Omental fat pad (tissue), 4 donors: ENCODE measurements at places on chromosomes 4 and X.
A peak's percentile ranks its signal among the peaks of the same experiment; 100 is the strongest.

DNA sequence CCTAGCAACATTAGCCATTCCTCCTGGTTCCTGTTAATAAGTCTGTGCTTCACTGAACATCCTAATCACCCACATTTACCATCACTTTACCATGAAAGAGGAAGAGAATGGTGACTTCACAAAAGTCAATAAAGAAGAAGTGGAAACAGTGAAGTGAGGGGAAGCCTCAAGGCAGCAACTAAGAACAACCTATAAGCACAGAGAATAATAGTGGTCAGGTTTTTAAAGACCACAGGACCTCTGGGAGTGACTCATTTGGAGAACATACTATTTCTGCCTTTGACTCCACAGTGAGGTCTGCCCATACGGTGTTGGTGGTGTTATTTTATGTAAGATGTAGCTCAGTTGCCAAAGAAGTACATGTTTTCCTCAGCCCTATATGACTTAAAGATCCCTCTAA lies 86.0 kb upstream of the TET2 start:
- DNase-seq = no peak

- no peak for DNase-seq
Measured at GRCh38 chrX:110003167-110004156, 548 bp downstream of the TMEM164 start.

GRCh38 chr4:18180892-18181291 lies 159.3 kb upstream of the LCORL start:
- no peak for DNase-seq

DNA sequence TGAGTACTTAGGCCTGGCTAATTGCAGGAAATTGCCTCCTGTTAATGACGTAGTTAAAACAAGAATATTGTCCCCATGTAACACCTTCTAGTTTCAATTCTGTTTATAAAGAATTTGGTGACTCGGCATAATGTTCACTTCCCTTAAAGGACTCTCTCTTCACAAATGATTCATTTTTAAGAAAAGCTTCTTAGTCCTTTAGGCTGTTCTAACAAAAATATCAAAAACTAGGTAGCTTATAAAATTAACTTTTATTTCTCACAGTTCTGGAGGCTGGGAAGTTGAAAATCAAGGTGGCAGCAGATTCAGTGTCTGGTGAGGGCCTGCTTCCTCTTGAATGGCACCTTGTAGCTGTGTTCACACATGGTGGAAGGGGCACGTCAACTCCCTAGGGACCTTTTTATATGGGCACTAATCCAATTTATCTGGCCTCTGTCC lies 23.8 kb downstream of the COL25A1 start:
- no peak for DNase-seq

DNA sequence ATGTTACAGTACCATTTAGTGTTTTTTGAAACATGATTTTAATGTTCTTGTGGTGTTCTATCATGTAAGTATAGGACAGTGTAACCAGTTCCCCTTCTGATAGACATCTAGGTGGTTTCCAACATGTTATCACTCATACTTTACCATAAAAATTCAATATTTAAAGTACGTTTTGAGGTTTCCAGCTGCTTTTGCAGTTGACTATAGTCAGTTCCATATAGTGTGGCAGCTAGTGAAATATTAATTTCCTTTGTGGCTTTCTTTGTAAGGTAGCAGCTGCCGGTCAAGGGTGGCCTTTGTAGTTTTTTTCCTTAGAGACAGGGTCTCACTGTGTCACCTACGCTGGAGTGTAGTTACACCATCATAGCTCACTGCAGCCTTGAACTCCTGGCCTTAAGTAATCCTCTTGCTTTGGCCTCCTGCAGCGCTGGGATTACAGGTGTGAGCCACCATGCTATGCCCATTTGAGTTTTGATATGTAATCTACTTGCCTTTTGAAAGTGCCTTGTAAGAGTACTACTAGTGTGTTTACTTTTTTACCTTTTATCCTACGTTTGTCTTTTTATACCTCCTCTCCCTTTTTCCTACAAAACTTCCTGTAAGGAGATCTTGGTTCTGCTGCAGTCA lies 63.0 kb downstream of the ARHGAP10 start:
- no peak for DNase-seq

GRCh38 chr4:42904986-42905385 lies 12.5 kb downstream of the GRXCR1 start:
- DNase-seq = no peak

DNA sequence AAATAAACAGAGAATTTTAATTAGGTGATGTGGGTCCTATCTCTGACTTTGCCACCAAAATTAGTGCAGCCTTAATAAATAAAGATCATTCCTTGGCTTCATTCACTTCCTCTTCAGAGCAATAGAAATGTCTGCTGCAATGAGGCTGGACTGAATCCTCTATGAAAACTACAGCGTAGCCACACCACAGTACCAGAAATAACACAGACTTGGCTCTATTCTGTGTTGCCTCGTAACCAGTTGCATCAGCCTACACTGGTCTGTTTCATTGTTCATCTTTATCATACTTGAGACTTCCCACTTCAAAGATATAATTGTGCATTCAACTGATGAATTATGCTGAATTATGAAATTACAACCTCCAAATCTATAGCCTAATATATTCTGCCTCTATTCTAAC lies 15.8 kb downstream of the GLRA3 start:
- DNase-seq = no peak

- no peak for DNase-seq
Measured at GRCh38 chr4:61203436-61203790, 3.3 kb downstream of the ADGRL3 start.

GRCh38 chrX:23008431-23009099 lies 8.8 kb downstream of the DDX53 start:
- DNase-seq = no peak

DNA sequence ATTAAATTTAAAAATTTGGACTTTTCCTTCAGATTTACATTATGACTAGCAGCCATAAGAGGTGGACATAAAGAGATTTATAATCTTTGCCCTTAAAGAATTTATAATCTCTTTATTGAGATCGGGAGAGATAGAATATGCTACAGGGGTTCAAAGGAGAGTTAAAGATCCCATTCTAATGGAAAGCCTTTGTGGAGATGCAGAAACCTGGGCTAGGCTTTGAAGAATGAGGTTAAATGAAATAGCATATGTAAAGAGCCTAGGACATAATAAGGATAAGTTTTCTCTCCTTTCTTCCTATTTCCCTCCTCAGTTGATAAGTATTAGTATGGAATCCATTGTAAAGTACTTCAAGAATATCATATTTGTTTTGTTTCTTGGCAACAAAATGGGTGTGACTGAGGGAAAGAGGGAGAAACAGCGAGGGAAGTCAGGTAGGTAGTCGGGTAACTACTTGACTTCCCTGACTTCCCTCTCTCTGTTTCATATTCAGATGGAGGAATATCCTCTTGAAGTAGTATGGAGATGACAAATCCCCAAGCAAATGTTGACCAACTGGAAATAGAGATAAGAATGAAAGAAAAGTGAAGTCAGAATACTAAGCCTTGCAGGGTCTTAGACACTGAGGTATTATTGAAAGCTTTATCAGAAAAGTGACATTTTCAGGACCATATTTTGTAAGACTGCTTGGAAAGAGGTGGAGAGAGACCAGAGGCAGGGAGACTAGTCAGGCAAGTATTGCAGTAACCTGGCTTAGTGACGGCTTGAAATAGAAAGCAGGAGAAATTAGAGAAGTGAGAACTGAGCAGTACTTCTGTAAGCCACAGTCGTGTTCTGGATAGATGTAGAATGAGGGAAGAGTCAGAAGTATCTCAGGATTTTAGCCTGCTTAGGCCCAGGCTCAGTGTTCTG lies 82.9 kb downstream of the PDLIM5 start:
- DNase-seq = no peak

GRCh38 chrX:16394290-16394689 lies 227.0 kb downstream of the MAGEB17 start:
- DNase-seq = no peak

GRCh38 chr4:35604252-35604651 lies 640.1 kb downstream of the ARAP2 start:
- no peak for DNase-seq

- no peak for DNase-seq
Measured at GRCh38 chr4:129899849-129900248, 803.9 kb downstream of the C4orf33 start.

GRCh38 chrX:3638280-3638873 lies 75.1 kb downstream of the PRKX start:
- DNase-seq = peak; percentile 37

DNA sequence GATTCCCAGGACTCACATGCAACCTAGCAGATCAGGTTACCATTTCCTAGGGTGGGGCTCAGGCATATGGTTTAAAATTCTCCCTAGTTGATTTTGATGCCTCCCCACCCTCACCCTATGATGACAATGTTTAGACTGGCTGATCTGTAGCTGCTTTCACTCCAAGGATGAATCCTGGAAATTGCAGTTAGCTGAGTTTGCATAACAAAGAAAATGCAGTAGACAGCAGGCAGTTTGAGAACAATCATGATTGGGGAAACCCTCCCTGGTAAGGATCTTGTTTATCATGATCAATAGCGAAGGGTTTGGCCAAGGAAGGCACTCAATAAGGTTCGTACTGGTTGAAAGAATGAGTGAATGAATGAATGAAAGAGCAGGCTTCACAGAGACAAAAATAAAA lies 2.1 kb downstream of the ZNF518B start:
- no peak for DNase-seq

- no peak for DNase-seq
Measured at GRCh38 chrX:70219938-70220764, 14.3 kb upstream of the AWAT1 start.

- peak; percentile 57 for DNase-seq
Measured at GRCh38 chr4:1727117-1728031, 6.1 kb downstream of the TACC3 start.

DNA sequence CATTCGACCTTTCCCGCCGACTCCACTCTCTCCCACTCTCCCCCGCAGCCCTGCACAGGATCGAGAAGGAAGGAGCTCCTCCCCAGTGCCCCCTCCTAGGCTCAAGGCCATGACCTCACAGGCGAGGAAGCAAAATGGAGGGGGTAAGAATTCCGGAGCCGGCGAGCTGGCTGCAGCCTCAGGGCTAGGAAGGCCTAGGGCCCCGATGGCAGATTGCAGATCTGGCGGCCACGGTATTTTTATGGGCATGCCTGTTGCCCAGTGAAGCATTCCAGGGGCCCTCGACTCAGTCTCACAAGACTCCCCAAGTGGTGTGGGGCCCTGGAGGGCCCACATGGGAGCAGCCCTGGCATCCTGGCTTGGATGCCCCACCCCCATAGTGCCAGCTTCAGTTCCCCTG lies 942 bp upstream of the L1CAM start:
- DNase-seq = no peak

DNA sequence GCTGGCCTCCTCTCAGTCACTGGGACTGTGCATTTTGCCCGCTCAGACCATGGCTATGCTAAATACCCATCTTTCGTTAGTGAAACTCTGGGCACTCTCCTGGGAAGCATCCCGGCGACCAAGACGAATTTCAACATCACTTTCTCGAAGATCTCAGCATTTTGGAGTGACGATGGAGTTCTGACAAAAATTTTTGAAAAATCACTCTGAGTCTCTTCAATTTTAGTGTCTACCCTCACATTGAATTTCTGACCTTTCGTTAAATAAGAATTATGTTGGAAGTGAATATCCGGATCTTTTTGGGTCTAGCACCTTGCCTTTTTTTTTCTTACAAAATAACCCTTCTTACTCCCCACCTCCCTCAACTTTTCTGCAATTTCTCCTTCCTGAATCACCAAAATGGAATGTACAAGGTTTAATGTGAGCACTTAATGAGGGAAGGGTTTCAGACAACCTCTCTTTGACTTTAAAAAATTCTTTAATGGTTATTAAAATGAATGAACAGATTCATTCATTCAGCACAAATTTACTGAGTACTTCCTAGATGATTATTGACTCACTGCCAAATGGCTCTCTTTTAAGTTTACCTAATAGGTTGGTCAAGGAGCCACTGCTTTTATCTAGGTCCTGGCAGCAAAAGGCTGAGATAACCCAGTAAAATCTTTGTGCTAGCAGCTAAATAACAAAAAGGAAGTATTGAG lies 746 bp upstream of the AADAT start:
- no peak for DNase-seq

GRCh38 chr4:101141230-101141629 lies 206.1 kb downstream of the PPP3CA start:
- no peak for DNase-seq

- DNase-seq = no peak
Measured at GRCh38 chrX:1137531-1137930, 74.9 kb downstream of the CRLF2 start.

- peak; percentile 62 for DNase-seq
Measured at GRCh38 chrX:80807992-80808735, 1.5 kb downstream of the BRWD3 start.

DNA sequence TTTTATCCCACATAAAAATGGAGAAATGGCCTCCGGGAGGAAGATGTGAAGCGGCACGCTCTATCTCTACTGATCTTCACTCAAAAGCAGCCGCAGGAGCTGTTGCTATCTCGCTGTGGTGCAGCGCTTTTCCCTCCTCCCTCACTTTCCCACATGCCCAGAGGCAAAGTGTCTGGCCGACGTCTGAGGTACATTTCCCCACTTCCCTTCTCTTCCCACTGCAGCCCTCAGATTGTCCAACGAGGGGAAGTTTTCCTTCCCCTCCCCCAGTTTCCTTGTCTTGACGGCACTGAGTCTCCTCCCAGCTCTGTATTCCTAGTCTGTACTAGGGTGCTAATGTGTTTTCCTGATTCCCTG lies 660 bp upstream of the COL25A1 start:
- no peak for DNase-seq

- DNase-seq = no peak
Measured at GRCh38 chrX:153649178-153649914, 2.3 kb downstream of the DUSP9 start.

DNA sequence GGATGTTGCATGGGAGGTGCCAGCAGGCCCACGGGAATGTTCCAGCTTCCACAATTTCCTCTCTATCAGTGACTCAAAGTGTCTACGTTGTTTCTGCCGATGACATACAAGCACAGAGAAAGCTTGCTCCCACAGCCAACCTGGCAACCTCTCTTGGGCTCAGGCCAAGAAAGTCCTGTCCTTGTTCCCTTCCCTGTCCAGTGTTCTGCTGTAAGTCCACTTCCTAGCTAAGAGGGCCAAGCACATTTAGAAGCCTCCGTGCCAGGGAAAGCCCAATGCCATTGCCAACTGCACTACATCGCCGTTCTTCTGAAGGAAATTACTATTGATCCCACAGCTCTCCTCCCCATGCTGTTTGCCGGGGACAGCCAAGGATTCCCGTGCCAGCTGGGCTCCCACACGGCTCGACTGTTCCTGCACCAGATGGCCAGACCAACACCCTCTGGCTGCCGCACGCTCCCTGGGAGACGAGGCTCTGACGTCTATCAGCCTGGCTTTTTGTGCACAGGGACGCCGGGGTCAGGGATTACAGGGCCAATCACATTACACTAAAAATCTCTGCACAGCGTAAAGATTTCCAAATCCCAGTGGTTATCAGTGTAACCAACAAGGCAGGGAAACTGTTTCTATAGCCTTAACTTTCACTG lies 284.0 kb downstream of the BCOR start:
- no peak for DNase-seq
